ENCODE measurements at places on chromosomes 6 and 20.

GRCh38 chr6:151576633-151577032, 82.8 kb downstream of the CCDC170 start:
- DNase-seq, result no peak

GRCh38 chr6:129996387-129996786, 22.0 kb upstream of the L3MBTL3 start:
- DNase-seq, result no peak

DNA sequence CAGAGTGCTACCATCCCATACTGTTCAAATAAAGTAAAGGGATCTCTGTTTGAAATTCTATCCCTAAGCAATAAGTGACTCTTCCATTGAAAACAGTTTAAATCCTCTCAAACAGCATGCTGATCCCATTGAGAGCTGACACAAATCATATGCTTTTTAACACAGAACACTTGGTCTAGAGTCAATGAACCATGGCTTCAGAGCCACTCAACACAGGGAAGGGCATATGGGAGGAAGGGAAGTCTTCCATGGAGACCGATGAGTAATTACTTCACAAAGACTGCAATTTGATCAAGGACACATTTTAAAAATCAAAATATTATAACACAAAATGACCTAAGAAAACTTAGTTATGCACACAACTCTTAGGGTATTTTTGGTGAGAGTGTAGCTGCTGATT, 1073.0 kb upstream of the MAP3K7 start:
- no peak for DNase-seq

- no peak for DNase-seq
Observed at GRCh38 chr6:161056451-161056850, 64.9 kb downstream of the MAP3K4 start.

- no peak for DNase-seq
Observed at GRCh38 chr6:147509891-147510290, 1.4 kb downstream of the SAMD5 start.

DNA sequence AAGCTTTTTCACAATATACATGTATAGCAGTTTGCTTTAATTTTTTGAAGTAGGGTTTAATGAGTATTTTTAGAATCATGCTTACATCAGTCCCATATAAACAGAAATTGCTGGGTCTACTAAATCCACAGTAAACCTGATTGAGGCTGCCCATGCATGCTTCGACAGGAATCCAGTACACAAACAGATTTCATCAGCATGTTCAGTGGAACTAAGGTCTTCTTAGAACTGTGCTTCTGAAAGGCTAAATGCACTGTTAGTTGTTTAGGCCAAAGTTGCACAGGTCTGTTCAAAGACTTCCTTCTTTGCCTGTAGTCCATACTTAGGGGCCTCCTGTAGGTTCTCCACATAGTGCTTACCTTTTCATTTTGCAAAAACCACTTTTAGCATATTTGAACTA, 42.5 kb upstream of the THBS2 start:
- DNase-seq, result no peak

- no peak for DNase-seq
Observed at GRCh38 chr6:108618623-108619152, 58.0 kb downstream of the FOXO3 start.

DNA sequence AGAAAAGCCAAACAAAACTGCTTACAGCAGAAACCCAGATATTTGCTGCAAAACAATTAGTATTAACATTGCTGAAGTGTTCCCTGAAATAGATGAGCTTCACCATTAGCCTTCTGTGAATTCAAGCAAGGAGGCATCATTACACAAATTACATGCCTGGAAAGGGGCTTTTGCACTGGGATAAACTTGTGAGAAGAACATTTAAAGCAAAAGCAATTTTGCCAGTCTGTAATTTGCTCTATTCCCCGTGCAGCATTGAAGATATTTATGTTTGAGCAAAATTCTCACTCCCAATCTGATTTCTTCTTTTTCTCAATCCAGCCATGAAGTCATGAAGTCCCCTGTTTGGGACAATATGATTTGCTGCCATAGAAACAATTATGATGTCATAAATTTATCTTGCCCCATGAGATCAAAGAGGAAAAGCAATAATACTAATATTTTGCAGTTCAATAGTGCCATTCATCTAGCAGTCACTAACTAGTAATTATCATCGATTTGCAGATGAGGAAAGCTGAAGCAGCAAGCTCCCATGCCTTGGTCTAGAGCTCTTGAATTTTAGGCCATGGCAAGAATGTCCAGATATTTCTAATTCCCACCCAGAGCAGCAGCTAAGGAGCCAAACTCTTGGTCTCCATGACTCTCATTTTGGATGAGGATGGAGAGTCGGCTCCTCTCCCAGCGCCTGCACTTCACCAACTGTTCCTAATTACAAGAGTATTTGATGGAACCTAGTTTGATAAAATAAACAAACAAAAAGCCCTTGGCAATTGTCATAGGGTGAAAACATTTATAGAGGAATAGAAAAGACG, 49.5 kb upstream of the CCN6 start:
- no peak for DNase-seq

DNA sequence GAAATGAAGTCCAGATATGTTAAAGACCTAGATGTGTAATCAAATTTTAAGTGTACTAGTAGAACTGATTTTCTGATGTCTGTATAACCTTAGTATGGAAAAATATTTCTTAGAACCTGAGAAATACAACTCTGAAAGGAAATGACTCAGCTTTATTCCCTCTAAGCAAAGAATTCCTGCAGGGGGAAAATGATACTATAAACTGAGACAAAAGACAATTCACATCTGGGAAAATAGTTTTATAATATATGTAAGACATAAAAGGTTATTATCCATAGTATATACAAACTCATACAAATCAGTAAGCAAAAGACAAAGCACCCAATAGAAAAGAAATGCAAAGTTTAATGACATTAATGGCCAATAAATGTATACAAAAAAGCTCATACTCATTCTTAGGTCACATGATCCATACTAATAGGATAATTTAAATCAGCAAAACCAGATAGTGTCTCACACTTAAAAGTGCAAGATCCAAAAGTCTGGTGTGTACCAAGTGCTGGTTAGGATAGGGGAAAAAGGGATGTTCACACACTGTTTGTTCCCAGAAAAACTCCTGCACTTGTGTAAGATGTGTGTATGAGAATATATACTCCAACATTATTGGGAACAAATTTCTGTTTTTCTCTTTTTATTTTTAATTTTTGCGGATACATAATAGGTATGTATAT, 22.6 kb downstream of the RNF217 start:
- DNase-seq, result no peak
